HFFc6 (cell line): ENCODE measurements at places on chromosomes 3 and 15.

- DNase-seq: peak; percentile 76
Observed at GRCh38 chr3:159882790-159883779, 105.5 kb upstream of the IL12A start.

GRCh38 chr3:8745619-8746370, 12.2 kb downstream of the CAV3 start:
- no peak for DNase-seq

DNA sequence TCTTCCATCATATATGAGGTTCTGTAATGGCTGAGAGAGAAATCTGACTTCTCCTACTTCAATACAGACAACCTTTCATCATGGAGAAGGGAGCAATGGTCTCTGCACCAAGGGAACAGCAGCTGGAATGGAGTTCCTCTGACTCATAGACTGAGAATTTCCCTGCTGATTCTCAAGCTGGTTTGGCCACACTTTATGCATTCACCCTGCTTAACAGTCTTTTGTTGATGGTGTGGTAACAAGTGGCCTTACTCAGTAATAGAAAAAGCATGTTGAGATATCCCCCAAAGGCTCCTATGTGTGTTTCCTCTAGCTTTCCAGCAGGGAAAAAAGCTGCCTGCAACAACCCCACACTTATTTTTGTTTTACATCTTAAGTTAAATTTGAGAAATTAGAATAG, 138.1 kb downstream of the GREM1 start:
- DNase-seq: peak; percentile 96

DNA sequence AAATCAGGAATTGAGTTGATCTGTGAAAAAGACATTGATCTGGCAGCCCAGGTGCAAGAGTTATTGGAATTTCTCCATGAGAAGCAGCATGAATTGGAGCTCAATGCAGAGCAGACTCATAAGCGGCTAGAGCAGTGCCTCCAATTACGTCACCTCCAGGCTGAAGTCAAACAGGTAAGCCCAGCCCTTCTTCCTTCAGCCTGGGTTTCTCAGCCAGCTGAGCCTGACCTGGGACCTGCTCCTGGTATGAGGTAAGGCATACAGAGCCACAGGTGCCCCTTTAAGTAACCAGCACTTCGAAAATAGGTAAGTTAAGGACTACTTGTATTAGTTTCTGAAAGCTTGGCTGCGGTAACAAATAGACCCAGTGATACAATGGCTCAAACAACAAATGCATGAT, 307.4 kb upstream of the UMPS start:
- no peak for DNase-seq

DNA sequence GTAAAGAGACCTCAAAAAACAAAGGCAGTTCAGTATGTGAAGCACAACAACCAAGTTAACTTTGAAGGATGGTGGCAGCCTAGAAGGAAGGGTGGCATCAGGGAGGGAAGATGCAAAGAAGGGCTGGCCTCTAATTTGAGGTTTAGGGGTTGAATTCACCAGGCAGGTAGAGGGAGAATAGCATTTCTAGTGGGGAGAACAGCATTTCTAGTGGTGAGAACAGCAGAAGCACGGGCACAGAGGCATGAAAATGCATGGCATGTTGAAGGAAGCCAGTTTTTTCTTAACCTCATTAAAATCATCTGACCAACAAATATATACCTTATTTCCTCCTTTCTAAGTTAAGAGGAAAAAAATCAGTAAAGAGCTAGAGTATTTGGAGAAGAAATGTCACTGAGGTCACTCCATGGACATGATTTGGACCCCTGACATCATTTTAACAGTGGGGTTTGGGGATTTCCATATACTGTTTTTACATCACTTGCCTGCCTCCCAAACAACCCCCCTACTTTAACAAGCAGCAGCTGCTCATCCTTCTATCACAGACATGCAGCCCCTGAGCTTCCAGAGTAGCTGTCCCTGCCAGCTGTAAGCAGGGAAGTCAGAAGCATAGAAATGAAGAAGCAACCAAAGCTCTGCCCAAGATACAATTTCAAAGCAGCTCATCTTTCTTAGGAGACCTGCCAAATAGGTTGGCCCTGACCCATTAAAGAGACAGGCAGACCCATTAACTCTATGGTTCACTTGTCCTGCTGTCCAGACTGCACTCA, 2.4 kb upstream of the POPDC2 start:
- peak; percentile 44 for DNase-seq

GRCh38 chr3:56145410-56145809, 322.9 kb downstream of the ERC2 start:
- DNase-seq: no peak

GRCh38 chr3:58723173-58723572, 56.6 kb upstream of the FAM3D start:
- no peak for DNase-seq

- DNase-seq: no peak
Observed at GRCh38 chr3:181622365-181622764, 89.4 kb upstream of the SOX2 start.

DNA sequence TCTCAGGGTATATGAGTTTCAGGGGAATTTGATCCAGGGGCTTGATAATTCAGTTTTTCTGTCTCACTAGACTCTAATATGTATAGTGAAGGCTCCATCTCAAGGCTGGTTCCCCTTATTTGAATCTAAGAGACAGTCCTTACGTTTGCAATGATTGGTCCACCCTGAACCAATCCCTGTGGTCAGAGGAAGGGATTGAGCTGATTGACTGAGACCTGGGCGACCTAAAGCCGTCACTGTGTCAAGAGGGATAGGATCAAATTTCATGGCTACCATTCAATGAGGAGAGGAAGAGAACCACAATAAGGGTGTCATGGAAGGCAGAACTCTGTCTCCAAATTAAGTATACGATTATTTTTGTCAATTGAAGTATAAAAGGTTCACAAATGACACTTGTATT, 16.3 kb downstream of the NUDT16 start:
- no peak for DNase-seq

DNA sequence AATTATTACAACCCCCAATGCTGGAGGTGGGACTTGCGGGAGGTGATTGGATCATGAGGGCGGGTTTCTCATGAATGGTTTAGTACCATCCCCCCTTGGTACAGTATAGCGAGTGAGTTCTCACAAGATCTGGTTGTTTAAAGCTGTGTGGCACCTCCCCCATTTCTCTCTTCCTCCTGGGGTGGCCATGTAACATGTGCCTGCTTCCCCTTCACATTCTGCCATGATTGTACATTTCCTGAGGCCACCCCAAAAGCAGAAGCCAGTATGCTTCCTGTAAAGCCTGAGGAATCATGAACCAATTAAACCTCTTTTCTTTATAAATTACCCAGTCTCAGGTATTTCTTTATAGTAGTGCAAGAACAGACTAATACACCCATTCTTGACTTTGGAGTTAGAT, 20.3 kb upstream of the PROK2 start:
- DNase-seq: no peak

GRCh38 chr3:138398791-138399575, 35.4 kb upstream of the ESYT3 start:
- no peak for DNase-seq

DNA sequence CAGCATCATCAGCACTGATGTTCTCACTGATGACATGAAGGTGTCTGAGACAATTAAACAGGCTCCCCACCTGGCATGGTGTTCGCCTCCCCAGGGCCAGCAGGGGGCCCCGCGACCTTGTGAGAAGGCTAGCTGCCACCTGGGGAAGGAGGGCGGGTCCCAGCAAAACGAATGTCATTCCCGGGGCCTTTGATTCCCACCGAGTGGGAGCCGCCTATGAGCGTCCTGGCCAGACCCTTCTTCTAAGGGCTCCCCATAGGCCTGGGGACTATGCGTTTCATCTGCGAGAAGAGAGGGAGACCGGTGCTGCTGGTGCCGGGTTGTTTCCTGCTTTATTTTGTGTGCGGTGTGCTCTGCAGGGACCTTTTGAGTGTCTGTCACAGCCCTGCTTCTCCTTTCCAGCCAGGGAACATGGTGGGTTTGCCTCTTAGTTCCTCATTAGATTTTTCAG, 20.5 kb upstream of the MINDY4B start:
- no peak for DNase-seq

DNA sequence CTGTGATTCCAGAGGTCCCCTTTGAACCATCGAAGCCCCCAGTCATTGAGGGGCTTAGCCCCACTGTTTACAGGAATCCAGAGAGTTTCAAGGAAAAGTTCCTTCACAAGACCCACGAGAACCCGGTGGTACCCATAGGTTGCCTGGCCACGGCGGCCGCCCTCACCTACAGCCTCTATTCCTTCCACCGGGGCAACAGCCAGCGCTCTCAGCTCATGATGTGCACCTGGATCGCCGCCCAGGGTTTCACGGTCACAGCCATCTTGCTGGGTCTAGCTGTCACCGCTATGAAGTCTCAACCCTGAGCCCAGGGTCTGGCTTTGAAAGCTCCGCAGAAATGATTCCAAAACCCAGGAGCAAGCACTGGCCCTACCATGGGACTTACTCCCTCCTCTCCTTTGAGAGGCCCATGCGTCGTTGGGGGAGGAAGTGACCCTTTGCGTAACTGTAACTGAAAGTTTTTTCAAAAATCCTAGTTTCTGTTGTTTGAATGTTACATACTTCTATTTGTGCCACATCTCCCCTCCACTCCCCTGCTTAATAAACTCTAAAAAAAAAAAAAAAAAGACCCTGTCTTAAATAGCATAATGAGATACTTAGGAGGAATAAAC, 85.1 kb upstream of the CSPG5 start:
- no peak for DNase-seq

DNA sequence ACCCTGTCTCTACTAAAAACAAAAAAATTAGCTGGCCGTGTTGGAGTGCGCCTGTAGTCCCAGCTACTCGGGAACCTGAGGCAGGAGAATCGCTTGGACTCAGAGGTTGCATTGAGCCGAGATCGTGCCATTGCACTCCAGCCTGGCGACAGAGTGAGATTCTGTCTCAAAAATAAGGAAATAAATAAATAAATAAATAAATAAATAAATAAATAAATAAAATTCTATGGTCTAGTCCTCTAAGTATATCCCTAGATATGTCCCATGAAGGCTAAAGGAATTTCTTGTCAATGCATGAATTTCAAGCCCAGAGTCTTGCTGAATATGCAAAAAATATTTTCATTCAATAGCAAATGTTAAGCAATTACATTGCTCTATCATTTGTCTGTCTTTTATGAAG, 149.0 kb downstream of the EPHA3 start:
- no peak for DNase-seq

- DNase-seq: no peak
Observed at GRCh38 chr3:36813305-36813704, 49.0 kb upstream of the DCLK3 start.

DNA sequence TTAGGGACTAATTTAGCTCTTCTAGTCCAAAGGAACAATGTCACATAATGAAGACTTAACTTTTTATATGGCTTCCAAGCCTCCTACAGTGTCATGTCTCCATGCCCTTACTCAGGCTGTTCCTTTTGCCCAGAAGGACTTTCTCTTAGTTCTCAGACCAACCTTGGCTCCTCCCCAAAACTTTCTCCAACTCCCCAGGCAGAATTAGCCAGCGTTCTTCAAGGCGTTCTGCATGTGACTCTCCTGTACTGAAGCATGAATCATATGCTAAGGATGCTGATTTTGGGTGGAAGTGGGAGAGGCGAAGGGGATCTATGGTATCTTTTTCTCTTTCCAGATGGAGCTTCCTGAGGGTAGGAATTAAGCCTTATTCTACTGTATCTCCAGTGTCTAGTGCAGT, 335.1 kb upstream of the ICE2 start:
- DNase-seq: no peak

DNA sequence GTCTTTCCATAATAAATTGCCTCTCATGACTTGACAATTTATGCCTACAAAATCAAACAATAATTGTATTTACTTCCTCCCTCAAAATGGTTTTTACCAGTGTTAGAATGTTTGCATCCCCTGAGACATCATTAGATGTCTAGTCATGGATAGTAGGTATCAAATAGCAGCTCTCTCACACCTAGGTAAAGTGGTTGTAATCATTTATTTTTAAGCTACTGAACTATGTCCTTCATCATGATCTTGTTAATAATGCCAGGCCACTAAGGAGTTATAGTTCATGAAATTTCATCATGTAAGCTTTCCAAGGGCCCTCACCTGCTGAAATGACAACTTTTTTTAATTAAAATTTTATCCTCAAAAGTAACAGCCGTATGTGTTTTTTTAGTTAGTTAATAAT, 134.1 kb downstream of the ARPP21 start:
- DNase-seq: no peak
